ENCODE measurements at places on chromosomes 7 and 10.

DNA sequence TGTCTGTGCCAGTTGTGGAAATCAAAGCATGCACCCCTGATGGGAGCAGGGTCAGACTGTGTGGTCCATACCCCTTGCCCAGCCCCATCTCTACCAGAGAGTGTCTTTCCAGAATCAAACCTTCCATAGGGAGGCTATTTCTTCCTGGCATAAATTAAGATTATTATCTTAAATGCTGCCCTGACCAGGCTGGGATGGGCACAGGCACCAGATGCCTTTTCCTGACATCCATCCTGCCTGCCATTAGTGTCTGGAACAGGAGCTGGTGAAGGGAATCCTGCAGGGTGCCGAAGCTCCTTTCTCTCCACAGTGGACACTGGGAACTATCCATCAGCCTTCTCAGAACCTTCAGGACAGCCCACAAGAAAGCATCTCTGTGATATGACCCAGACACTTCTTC is 296.3 kb downstream of the GRID1 start:
- DNase-seq: no peak

GRCh38 chr10:3213758-3214515 is 41.4 kb upstream of the PITRM1 start:
- DNase-seq: no peak

DNA sequence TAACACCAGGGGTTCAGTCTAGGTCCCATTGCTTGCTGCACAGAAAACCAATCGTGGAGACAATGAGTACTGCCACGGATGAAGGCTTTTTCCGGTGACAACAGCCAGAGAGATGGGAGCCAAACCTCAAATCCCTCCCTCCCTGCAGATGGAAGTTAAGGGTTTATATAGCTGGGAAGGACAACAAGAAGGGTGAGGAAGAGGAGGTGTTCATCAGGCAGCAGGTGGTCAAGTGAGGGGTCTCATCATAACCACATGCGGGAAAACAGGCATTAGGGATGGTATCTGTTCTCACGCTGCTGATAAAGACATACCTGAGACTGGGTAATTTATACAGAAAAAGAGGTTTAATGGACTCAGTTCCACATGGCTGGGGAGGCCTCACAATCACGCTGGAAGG is 91.3 kb downstream of the MKX start:
- no peak for DNase-seq

- DNase-seq: no peak
These were observed 11.3 kb upstream of the TSPAN15 start for GRCh38 chr10:69439813-69440506.

DNA sequence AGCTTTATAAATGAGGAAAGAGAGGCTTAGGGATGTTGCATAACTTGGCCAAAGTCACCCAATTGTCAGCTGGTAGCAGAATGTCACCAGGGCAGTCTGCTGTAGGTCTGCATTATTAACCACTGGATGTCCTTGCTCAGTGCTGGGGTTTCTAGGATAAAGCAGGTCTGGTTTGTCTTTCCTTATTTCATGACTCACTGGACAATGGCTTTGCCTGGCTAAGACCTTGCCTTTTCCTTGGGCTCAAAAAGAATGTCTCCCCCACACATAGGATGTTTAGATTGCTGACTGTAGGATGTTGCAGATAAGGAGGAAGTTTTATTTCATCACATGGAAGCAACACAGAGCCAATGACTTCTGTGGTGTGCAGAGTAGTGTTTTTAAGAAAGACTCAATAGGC is 29.4 kb downstream of the WDFY4 start:
- DNase-seq: no peak

GRCh38 chr10:77251297-77252013 is 386.2 kb downstream of the KCNMA1 start:
- no peak for DNase-seq

- no peak for DNase-seq
These were observed 37.6 kb downstream of the GRM8 start for GRCh38 chr7:127214956-127215718.

- DNase-seq: no peak
These were observed 57.6 kb downstream of the ADCYAP1R1 start for GRCh38 chr7:31109751-31110150.

- DNase-seq: no peak
These were observed 32.1 kb downstream of the AFAP1L2 start for GRCh38 chr10:114372179-114372578.

DNA sequence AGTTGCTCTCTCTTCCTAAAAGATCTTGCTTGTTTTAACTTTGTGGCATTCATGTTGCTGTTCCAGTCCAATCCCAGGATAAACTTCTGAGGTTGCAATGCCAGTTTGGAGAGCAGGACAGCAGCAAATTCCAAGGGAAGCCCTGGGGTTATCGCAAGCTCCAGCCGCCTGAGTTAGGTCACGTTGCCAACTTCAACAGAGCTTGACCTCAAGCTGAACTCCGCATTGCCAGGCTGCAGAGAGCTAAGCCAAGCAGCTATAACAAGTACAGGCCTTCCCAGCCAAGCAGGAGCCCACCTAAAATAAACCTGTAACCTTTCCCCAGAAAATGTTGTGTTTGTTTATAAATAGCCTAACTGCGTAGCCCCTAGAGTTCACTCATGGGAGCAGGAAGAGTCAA is 138.9 kb upstream of the LYZL1 start:
- no peak for DNase-seq
